ENCODE measurements at places on chromosomes 12 and 14.

- no peak for DNase-seq
These were observed 141.8 kb downstream of the VRK1 start for GRCh38 chr14:96938946-96939345.

- no peak for DNase-seq
These were observed 131.0 kb upstream of the TMTC2 start for GRCh38 chr12:82555699-82556098.

DNA sequence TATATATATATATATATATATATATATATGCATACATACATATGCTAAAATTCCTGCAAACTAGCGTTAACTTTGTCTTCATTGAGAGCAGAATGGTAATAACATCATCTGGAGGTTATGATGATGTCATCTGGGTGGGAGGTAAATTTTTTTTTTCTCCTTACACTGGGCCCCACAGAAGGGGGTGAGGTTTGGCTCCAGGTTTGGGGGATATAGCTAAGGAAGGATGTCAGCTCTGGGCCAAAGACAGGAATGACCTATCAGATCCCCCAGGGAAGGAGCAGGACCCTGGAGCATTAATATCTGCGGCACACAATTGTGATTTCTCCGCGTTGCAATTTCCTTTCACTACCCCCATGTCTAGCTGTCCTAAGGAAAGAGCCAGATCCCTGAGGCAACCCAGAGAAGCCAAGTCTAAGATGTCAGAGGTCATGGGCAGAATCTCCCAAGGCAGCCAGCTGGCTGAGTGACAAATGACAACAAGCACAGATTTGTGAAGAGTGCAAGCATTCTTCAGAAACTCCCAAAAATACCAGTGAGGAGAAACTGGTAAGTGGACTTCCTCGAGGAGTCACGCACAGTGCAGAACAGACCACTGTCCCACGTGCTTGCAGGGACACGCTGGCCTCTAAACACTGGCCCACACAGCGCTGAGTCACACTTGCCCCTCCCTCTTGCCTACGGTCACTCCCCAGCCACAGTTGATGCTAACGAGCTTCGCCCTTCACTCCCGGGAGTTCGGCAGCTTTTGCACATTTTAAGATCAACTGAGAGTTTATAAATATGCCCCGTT, 9.9 kb downstream of the UBC start:
- no peak for DNase-seq

DNA sequence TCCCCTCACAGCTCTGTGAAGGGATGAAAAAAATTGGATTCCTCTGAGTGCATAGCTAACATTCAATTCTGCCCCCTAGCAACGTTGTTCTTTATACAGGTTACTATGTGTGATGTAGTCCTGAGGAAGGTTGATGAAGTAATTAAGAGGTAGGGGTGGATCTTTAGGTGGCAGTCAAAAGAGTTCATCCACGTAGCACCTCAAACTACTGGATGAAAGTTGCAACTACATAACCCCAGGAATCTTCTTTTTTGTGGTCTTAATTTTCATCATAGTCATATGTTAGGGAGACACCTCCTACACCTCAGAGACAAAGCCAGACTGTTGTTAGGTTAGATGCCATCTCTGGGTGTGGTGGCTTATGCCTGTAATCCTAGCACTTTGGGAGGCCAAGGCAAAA, 10.2 kb upstream of the NFE2 start:
- no peak for DNase-seq

GRCh38 chr12:18283831-18284230, 22.5 kb downstream of the PIK3C2G start:
- no peak for DNase-seq

- DNase-seq, result no peak
These were observed 48.4 kb downstream of the CSRP2 start for GRCh38 chr12:76830436-76830835.

Data from stimulated activated CD8-positive, alpha-beta memory T cell treated with anti-CD3 and anti-CD28 coated beads, Interleukin-15, amount 100 ng/mL, for 4 hours (primary cell).